ENCODE measurements at places on chromosomes 6 and 20.

DNA sequence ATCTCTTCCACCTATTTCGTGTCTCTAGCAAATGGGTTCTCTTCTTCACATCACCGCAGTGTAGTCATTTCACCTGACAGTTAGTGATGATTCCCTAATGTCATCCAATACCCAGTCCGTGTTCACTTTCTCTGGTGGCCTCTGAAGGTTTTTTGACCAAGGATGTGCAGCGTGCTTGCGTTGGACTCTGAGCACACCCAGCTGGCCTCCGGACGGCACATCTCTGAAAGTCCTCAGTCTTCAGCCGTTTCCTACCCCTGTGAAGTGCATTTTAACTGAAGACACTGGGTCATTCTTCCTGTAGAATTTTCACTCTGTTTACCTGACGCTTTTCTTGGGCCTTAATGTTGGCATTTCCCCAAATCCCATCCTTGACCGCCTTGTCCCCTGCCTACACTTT is 98.7 kb downstream of the ERMARD start:
- DNase-seq: no peak

GRCh38 chr6:69164564-69165229 is 529.6 kb downstream of the ADGRB3 start:
- peak; percentile 18 for DNase-seq

GRCh38 chr6:125227244-125227643 is 73.7 kb downstream of the TPD52L1 start:
- no peak for DNase-seq

DNA sequence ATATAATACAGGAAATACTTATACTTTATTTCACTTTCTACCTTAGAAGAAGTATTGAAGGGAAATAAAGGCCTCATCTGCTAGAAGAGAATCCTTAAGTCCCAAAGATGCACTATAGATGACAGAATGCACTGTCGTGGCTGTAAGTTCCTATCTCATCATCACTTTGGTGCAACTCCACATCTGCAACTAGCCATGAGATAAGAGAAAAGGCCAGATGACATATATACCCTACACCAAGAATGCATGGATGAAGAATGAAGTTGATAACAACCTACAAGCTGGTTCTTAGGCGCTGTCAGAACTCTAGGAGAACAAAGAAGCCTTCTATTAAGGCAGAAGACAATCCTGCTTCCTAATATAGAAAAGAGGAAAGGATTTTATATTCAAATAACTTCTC is 11.6 kb upstream of the PLN start:
- DNase-seq: peak; percentile 25

DNA sequence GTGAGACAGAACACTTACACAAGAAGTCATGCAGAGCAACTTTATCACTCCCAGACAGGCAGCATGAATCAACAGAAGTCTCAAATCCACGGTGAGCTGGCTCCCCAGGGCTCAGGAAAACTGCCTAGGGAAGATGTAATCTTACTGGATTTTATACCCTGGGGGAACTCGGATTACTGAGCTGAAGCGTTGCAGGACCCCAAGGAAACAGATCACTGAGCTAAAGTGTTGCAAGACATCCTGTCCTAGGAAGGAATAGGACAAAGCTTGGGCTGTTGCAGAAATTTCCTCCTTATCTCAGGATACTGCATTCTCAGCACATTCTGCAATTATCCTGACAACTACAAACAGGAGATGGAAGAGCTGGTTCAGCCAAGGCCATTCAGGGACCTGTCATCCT is 224.8 kb downstream of the TFAP2A start:
- DNase-seq: no peak

DNA sequence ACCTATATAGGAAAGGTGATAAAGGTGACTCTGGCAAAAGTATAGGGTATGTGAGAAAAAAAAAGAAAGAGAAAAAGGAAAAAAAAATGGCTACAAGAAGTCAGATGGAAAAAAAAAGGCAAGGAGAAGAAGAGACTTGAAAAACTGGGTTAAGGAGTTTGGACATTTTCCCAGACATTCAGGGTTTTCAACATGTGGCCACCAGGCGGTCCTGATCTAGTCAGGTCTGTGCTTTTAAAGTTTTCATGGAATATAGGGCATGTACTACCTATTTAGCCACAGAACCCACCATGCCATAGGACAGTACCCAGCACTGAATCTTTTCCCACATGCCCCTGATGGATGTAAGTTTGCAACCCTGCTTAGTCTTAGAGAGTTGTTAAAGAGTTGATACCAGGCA is 433.7 kb downstream of the MAFB start:
- peak; percentile 34 for DNase-seq

GRCh38 chr6:135496800-135497411 is 634 bp downstream of the AHI1 start:
- no peak for DNase-seq

DNA sequence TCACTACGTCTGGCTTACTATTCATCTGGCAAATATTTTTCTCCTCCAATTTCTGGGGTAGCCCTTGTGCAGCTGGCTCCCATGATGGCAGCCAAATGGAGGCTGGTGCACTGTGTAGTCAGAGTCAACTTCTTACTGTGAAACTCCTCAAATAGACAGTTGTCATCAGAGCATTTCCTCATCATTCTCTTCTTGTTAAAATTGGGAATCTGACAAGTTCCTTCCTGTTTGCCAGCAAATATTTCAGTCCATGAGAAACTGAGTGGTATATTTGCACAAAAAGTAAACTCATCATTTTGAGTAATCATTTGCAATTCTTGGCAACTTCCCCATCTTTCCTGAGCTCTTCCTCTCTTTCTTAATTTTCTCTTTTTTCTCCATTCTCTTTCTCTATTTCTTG is 394.9 kb upstream of the RGS17 start:
- no peak for DNase-seq

GRCh38 chr20:2637246-2637645 is 15.2 kb upstream of the NOP56 start:
- no peak for DNase-seq

GRCh38 chr6:3754776-3755175 is 3.3 kb upstream of the PXDC1 start:
- no peak for DNase-seq

DNA sequence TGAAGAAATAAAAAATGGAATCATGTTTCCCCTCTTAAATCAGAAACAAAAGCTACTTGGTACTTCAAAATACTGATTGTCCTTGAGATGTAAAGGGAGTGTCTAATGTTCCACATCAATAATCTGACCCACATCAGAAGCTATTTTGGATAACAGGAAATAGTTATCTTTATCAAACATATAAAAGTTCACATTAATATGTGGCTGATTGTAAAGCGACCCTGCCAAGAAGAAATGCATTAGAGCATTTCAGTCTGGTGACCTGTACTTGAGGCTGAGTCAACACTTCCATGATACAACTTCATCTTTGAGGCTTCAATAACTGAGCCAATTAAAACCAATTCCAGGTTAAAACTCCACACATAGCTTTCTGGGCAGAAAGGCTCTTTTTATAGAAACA is 31.8 kb downstream of the SYNE1 start:
- peak; percentile 49 for DNase-seq

DNA sequence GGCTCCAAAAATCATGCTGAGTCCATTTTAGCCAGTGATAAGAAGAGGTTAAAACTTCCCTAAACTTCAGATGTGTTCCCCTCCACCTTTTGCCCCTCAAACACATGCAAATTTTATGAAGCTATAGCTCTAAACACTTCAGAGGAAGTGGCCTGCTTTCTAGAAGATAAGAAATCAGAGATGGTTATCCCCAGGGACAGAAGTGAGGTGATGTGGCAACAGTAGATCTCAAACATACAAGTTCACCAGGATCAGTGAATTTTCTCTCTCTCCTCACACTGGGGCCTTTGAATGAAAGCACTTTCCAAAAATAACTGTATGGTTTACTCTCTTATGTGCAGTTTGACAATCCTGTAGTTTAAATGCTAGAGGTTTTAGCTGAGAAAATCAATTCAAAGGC is 332.0 kb downstream of the BTBD9 start:
- no peak for DNase-seq

GRCh38 chr6:143200167-143200770 is 139.6 kb downstream of the AIG1 start:
- no peak for DNase-seq

GRCh38 chr6:155187994-155188706 is 75.7 kb upstream of the CLDN20 start:
- DNase-seq: peak; percentile 58

DNA sequence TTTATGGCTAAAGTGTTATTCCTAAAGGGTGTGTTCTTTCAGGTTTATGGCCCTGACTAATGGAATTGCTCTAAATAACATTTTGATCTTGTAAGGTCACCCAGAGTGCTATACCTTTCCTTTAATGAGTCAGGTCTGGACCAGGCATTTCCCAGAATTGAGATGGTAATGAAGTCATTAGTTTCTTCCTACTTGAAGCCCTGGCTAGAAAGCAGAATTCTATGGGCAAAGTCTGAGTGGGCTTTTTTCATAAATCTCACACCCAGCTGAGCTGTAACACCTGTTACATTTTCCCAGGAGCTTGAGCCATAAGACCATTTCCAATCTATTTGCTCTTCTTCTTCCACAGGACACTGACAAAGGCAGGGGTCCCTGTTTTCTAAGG is 122.0 kb upstream of the ID4 start:
- DNase-seq: peak; percentile 70

DNA sequence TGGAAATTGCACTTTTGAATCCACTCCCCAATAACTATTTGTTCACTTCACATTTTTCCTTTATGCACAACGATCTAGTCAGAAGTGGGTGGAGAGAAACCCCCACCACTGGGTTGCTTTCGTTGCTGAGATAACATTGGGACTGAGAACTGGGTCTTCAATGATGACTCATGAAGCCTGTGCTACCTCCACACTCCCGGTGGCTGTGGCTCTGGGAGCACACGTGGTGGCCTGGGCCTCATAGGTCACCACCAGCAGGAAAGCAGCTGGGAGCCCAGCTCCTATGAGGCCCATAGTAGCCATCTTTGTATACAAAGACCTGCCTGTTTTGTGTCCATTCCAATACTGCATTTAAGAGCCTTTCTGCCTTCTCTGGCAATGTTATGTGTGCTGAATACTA is 178.0 kb upstream of the SASH1 start:
- peak; percentile 11 for DNase-seq

- no peak for DNase-seq
Measured at GRCh38 chr6:158270389-158271127, 41.7 kb upstream of the TULP4 start.

- no peak for DNase-seq
Measured at GRCh38 chr6:15877231-15877630, 214.4 kb upstream of the DTNBP1 start.

DNA sequence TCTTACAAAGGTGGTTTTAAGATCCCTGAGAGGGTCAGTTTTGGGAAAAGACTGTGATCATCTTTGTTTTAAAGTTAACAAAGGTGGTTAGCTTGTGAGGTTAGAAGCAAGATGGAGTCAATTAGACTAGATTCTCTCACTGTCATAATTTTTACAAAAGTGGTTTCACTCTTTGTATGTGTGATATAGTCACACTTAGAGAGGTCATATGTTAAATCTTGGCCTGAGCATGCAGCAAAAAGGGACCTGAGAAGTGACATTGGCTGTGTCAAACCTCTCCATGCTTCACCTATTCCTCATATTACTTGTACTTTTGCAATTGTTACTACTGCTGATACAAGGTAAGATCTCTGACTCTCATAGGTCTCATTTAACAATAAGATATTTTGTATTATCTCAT is 368.0 kb downstream of the TBC1D32 start:
- DNase-seq: no peak

DNA sequence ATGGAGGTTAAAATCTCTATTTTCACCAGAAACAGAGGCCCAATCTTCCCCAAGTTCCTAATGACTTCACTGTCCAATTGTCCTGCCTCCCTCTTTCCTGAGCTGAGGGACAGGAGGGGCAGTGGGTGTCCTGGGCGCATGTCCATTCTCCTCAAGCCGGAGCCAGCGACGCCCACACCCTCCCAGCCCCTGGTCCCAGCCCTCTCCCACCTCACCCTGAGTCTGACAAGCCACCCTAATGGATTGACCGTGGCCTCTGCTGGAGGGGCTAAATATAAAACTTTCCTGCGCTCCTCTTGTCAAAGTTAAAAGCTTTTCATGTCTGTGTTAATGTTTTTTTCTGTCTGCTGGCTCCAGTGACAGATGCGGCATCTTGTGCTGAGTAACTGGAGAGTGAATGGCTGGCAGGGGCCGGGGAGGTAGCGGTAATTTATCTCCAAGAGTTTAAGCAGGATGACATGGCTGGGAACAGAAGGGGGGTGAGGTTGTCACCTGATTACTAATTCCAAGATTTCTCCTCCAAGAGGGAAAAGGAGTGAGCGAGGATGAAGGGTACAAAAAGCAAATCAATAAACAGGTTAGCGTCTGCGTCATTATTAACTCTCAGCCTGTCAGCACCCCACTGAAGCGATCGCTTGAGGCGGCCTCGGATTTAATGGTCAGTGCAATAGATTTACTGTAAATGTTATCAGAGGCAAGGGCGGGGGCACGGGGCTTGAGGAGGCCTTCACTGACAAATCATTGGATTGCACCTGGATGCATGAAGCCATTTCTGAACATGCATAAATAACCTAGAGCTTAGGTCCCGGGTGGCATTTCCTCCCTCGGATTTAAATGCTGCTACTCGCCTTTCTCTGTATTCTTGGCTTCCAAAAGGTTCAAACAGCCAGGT is 118.1 kb upstream of the MAFB start:
- DNase-seq: no peak

- no peak for DNase-seq
Measured at GRCh38 chr6:118641042-118641441, 10.3 kb downstream of the CEP85L start.

DNA sequence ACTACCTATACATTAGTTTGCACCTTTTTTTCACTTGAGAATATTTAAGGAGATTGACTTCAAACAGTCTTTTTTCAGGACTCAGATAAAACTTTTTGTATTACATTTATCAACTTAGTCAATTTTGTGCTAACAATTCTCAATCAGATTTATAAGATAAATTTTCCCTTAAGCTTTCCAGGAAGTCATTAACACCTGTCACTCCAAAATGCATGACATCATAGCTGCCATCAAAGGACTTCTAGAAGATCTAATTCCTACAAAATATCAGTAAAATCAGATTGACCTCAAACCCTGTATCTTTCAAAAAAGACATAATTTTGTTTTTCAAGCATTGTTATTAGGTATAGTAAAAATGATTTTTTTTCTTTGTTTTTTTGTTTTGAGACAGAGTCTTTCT is 9.9 kb downstream of the RFPL4B start:
- no peak for DNase-seq

GRCh38 chr6:53770780-53771249 is 24.0 kb upstream of the LRRC1 start:
- peak; percentile 65 for DNase-seq

- DNase-seq: peak; percentile 42
Measured at GRCh38 chr6:20875369-20875963, 341.2 kb downstream of the CDKAL1 start.

All from fibroblast of lung (primary cell).